ENCODE measurements at places on chromosomes 5 and 9. TPM values are rescaled to one million over a fixed set of nuclear protein-coding genes. Genes with fewer than 3 reads are reported as not detected.

The ERGIC1 gene
- total RNA-seq, result 101 TPM

- H3K4me3 ChIP-seq, result no peak overlapping the region
- H3K27me3 ChIP-seq, result peaks cover 10% of the 10 kb centered on the region
- peaks cover 19% of the 10 kb centered on the region for H3K4me1 ChIP-seq
- no peak for DNase-seq
- H3K36me3 ChIP-seq, result no peaks in the 10 kb centered on the region
These were observed 49.0 kb downstream of the TMEM215 start for GRCh38 chr9:32832346-32832745.

DNA sequence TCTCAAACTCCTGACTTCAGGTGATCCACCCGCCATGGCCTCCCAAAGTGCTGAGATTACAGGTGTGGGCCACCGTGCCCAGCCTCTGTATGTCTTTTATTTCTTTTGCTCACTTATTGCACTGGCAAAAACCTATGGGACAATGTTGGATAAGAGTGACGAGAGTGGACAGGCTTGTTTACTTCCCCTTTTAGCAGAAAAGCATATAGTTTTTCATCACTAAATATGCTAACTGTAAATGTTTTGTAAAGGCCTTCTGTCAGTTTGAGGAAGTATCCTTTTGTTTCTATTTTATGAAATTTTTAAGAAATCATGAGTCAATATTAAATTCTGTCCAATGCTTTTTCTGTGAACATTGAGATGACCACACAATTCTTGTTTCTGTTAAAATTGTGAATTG lies 103.3 kb downstream of the AUH start:
- H3K4me1 ChIP-seq, result no peaks in the 10 kb centered on the region
- no peak for DNase-seq
- H3K4me3 ChIP-seq, result no peak overlapping the region
- H3K27ac ChIP-seq, result no peak overlapping the region
- no peaks in the 10 kb centered on the region for H3K27me3 ChIP-seq

- peaks cover 43% of the 10 kb centered on the region for H3K4me1 ChIP-seq
- no peaks in the 10 kb centered on the region for H3K27me3 ChIP-seq
- peaks cover 16% of the 10 kb centered on the region for H3K36me3 ChIP-seq
These were observed 33.4 kb upstream of the NCS1 start for GRCh38 chr9:130138791-130139190.

DNA sequence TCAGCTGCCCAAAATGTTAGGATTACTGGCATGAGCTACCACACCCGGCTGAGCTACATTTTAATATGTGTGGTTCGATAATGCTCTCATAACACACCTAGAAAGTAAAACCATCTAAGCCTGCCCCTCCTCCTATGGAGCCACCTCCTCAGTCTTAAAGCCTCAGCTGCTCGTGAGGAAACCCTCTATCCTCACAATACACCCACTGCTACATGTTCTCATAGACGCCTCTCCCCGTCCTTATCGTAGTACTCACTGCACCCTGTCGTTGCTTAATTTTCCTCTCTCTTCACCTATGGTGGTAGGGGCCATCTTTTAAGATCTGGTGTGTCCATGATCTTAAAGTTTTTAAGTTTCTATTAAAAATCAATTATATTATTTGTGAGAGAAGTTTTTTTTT lies 72.9 kb downstream of the RCL1 start:
- no peak for DNase-seq
- no peak overlapping the region for H3K4me3 ChIP-seq
- H3K4me1 ChIP-seq, result peaks cover 9% of the 10 kb centered on the region
- H3K36me3 ChIP-seq, result peaks cover 12% of the 10 kb centered on the region
- H3K27me3 ChIP-seq, result no peaks in the 10 kb centered on the region

DNA sequence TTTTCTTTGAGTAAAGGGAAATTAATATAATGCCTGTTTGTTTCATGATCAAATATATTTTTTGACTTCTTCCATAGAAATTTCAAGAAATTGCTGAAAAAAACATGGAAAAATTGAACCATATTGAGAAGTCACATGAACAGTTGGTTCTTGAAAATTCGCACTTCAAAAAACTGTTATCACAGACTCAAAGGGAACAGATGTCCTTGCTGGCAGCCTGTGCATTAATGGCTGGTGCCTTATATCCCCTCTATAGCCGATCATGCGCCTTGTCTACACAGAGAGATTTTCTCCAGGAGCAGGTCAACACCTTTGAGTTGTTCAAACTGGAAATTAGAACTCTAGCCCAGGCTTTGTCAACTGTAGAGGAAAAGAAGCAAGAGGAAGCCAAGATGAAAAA lies 191.4 kb downstream of the CCDC171 start:
- 0 out of 2 replicates have a peak overlapping the region, but pooled peaks have one; percentile 8 for H3K27ac ChIP-seq
- no peak overlapping the region for H3K4me3 ChIP-seq
- H3K4me1 ChIP-seq, result peaks cover 5% of the 10 kb centered on the region
- no peaks in the 10 kb centered on the region for H3K27me3 ChIP-seq
- no peak for DNase-seq

DNA sequence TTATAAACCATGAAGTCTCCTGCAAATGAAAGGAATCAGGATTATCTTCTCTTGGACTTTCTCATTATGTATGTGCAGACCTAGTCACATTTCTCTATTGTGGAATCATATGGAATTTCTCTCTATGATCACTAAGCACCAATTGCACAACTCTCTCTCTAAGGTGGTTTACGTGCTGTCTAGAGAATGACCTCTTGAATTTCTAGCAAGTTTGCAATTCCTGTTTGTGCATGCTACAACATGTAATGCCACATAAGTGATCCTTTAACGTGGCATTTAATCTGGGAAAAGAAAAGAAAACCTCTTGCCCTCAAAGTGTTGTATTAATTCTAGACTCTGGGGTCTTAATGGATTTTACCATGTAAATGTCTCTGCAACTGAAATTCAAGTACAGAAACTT lies 5.0 kb upstream of the PPP2R2B start:
- H3K4me1 ChIP-seq, result peaks cover 15% of the 10 kb centered on the region
- no peak overlapping the region for H3K4me3 ChIP-seq

DNA sequence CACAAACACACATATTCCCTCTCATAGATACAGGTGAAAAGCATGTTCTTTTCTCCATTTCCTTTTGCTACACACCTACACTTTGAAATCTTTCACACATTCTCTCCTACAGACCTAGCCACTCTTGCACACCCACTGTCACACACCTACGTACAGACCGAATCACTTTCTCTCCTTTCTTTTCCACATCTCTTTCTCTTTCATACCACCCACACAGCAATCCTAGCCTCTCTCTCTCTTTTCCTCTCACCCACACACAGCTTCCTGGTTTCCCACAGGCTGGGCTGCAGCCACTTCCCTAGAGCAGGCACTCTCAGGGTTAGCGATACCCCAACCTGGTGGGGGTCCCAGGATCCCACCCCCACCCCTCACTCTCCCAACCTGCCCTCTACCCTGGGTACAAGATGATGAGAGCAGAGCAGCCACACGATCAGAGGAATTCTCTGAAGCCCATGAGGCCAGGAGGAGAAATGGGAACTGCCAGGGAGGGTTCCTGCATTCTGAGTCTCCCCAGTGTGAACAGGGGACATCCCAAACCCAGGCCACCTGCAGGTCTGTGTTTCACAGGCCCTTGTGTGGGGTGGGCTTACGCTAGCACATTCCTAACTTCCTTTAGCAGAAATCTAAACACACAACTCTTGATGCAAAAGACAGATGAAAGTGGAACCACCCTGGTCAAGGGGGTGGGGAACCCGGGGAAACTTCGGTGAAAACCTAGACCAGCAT lies 17.1 kb upstream of the SYNPO start:
- H3K27me3 ChIP-seq, result peaks cover 31% of the 10 kb centered on the region
- peaks cover 9% of the 10 kb centered on the region for H3K4me1 ChIP-seq
- no peaks in the 10 kb centered on the region for H3K36me3 ChIP-seq

- H3K27ac ChIP-seq, result no peak overlapping the region
- peaks cover 23% of the 10 kb centered on the region for H3K4me1 ChIP-seq
- DNase-seq, result no peak
- no peaks in the 10 kb centered on the region for H3K27me3 ChIP-seq
- peaks cover 8% of the 10 kb centered on the region for H3K36me3 ChIP-seq
- H3K4me3 ChIP-seq, result no peak overlapping the region
These were observed 434.7 kb upstream of the ZNF608 start for GRCh38 chr5:125181159-125181558.
